ENCODE measurements at places on chromosomes 6 and 20.

DNA sequence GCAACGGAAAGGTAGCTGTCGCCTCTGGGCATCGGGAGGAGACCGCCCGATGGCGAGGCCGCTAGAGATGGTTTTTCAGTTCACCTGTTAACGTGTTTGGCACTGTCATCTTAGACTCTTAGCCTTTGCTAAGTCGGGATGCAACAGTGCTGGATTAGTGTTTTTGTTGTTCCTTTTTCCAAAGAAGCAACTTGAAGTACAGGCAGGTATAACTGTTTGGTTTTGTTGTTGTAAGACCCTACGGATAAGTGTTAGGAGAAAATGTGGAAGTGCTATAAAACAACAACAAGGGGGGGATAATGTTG is 723 bp downstream of the MANEA start:
- peak; percentile 36 for DNase-seq

DNA sequence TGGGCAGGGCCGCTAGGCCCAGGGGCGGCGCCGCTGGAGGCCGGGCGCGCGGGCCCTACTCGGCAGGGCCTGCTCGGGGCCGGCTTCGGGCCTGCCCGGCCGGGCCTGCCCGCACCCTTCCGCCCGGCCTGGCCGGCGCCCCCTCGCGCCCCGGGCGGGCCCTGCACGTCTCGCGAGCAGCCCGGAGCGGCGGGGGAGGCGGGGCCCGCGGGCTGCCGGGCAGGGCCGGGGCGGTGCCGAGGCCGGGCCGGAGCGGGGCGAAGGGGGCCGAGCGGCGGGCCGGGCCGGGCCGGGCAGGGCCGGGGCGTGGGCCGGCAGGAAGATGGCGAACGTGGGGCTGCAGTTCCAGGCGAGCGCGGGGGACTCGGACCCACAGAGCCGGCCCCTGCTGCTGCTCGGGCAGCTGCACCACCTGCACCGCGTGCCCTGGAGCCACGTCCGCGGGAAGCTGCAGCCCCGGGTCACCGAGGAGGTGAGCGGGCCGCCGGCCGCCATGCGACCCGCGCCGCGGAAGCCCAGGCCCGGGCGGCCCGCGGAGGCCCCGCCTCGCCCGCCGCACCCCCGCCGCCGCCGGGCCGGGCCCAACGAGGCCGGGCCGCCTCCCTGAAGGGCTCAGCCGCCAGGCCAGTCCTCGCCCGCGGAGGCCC is at the start of gene NPEPL1:
TSS of gene NPEPL1 (plus strand) at position 222 of the 647 bp plus-strand sequence. CDS start at position 323, 101 bp downstream.
- peak; percentile 87 for DNase-seq

GRCh38 chr20:11137688-11138087 is 463.9 kb upstream of the JAG1 start:
- DNase-seq: no peak

DNA sequence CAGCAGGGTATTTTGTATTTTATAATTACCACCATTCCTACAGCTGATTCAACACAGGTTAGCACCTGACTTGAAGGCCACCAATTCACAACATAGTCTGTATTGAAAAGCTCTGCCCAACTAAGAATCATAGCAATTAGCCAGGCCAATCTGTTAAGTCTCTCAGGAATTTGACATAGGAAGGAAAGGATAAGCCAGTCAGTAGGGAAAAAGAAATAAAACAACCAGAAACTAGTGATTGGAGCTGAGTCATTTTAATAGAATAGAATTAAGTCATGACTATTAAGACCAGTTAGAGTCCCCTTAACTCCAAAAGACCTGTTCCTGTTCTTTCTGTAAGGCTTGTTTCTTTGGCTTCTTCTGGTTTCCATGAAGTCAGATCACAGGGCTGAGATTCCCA is 8.1 kb downstream of the RANBP9 start:
- no peak for DNase-seq

GRCh38 chr6:12078014-12078413 is 65.9 kb downstream of the HIVEP1 start:
- no peak for DNase-seq

- peak; percentile 96 for DNase-seq
These were observed at the start of gene IER3 for GRCh38 chr6:30744054-30744805. TSS of gene IER3 (minus strand) at chr6:30744547. CDS start at chr6:30744518, 29 bp downstream.

DNA sequence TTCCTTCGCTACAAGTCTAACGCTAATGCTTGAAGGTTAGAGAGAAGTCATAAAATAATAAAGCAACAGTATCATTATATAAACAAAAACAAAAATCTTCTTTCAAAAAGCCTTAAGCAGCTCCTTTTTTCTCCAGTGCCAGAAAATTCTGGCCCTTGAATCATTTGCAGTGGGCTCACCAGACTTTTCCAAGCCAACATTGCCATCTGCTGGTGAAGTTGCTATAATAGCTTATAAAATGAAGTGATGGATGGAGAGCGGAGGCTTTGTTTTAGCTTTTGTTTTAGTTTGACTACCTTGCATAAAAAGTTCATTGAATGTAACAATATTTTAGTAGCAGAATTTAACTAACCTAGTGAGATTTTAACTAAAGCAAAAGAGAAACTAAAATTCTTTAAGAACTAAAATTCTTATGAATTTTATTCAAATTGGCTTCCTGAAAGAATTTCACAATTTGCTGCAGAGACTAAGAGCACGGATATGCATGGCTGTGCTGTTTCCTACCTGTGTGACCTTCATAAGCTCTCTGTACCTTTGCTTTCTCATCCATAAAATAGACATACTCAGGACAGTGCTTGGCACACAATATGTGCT is 44.8 kb upstream of the SLC2A12 start:
- peak; percentile 78 for DNase-seq

DNA sequence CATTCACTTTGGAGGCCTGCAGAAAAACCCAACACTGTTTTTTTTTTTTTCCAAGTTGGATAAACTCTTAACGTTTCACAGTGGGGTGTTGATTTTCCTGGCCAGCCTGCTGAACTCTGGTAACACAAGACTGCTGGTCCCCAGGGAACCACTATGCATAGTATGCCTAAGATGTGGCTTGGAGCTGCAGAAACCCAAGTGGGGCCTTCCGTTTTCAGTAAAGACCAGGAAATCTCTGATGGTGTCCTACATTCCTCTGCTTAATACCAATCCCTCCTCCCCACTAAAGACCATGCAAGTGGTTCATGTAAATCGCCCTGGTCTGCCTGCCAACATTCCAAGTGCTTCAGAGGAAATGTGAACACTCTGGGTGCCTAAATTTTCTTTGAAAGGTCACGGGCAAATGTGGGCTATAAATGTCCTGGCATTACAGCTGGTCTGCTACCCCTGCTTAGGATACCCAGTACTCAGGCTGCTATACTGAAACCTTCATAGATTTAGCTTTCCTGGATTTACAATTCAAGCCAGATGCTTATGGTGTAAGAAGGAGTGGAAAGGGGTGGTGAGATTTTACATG is 615.4 kb downstream of the MAFB start:
- DNase-seq: no peak

DNA sequence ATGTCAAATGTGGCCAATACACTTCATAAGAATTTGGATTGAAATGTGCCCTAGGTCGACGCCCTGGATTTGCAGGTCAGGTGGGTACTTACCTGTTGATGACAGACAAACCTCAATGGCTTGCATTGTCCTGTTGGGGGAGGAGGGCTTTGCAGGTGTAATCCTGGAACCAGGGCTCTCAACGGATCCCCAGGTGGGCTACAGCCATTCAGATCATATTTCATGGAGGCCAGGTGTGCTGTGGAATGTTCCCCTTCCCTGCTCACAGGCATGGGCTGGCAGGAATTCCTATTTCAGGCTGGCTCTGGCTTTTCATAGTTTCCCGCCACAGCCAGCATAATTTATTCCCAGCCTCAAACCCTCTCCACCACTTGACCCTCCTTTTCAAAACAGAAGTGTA is 254.7 kb downstream of the SMOC2 start:
- DNase-seq: no peak

- DNase-seq: no peak
These were observed 64.4 kb downstream of the TRERF1 start for GRCh38 chr6:42387336-42387735.

DNA sequence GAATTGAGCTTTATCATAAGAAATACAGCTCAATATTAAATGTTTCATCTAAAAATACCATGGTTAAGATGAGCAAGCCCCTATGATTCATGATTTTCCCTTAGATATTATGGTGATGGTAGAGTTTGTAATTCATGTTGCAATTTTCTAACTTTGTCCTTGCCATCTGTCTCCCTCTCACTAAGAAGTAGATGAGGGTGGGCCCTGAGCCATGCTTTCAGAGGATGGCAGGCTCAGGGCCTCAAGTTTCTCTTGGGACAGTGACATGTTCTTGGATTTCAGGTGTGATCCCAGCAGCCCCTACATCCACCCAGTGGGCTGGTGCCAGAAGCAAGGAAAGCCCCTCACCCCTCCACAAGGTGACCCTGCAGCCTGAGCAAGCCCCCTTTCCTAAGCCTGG is 25.6 kb downstream of the L3MBTL1 start:
- peak; percentile 64 for DNase-seq

GRCh38 chr6:52144196-52145076 is 41.7 kb upstream of the IL17A start:
- DNase-seq: no peak

GRCh38 chr6:16420715-16421461 is 182.5 kb downstream of the GMPR start:
- DNase-seq: peak; percentile 49

GRCh38 chr6:79640146-79641111 is 9.3 kb downstream of the SH3BGRL2 start:
- no peak for DNase-seq

GRCh38 chr6:39213195-39213920 is 15.9 kb downstream of the KCNK5 start:
- DNase-seq: no peak

GRCh38 chr6:112594886-112595594 is 247.9 kb downstream of the RFPL4B start:
- DNase-seq: no peak

- DNase-seq: peak; percentile 51
These were observed 107.3 kb downstream of the CEP57L1 start for GRCh38 chr6:109202409-109203264.

DNA sequence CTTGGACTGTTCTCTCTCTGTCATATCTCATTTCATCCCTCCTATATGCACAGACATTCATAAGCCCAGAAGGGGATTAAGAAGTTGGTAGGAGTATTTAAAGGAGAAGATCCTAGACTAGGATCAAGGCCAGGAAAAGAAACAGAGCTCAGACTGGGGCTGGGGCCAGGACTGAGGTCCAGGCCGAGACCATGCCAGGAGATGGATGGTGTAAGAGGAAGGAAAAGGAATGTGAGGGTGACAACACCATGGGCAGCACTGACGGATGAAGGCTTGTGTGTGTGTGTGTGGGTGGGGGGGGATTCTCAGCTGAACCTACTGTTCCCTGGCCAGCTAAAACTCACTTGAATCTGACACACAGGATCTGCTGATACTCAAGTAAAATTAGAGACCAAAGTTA is 182.1 kb downstream of the KIF6 start:
- DNase-seq: no peak

DNA sequence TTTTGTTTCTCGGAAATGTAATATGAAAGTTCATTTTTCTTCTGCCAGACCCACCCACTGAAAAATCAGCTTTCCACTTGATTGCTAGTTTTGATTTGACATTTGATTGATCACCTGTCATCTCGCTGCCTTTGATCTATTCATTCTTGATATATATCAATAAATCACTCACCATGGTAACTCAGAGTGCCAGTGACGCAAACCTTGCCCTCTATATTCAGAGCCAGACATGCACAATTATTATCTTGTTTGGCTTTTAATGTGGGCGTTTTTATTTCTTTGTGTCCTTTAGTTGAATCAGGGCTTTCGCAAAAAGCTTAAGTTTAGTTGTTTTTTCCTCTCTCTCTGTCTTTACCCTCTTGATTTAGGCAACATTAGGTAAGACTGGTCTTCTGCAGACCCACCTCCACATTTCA is 2.0 kb downstream of the TSHZ2 start:
- no peak for DNase-seq

DNA sequence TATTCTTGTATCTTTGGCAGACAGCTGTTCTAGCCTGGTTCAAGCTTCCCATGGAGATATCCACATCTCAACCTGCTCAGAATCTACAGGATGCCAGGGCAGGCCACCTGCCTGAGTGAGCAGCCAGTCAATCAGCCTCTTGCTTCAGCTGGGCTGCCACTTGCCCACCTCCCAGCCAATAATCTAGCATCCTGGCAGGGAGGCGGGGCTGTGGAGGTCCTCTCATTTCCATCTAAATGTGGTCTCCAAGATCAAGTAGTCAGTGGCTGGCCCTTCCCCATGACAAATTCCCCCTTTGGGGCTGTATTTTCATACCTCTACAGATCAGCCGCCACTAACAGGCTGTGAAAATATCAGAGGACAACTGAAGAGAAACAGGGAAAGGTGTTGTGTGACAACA is 33.0 kb upstream of the SPDEF start:
- no peak for DNase-seq

DNA sequence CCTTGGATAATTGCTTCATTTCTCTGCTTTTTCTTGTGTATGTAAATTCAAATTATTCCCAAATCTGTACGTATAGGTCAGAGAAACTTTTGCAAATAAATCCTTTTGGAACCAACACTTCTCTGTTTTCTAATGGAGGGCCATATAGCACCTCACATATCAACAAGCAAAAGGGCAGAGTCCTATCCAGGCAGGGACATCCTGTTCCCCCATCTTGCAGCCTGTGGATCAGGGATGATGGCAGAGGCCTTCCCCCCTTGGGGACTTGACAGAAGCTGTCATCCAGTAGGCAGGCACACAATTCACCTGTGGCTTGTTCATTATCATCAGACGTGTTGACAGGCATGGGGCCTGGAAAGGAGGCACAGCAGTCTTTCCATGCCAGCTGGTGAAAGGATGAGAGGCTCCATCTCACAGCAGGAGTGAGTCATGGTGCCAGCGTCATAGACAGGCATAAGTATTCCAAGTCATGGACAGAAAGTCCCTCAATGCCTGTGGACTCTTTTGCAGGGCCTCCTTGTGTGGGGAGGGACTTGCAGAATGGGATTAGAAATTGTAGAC is 31.8 kb upstream of the PLEKHG1 start:
- no peak for DNase-seq

DNA sequence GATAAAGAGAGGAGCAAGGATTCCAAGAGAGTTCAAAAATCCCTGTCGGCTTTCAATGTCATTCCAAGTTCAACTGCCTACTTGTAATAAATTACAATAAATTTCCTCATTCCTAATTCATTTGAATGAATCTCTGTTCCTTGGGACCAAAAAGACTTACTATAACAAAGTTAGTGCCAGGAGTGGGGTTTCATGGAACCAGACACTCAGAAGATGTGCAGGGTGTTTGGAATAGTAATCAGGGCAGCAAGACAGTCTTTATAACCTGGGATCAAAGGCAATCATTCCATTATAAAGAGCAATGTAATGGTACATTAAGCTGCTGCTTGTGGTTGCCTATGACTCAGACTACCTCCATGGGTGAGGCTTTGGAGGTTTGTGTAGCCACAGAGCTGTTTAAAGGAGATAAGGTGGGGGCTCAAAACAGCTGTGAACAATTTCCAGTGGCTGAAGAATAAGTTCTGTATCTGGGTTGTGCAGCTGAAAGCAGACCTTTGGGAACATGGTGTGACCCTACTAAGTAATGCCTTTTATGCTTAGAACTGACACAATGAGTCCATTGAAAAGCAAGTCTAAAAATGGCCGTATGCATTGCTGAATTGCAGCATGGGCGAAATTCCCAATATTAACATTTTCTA is 159.9 kb downstream of the LINC00237 start:
- DNase-seq: no peak

- peak; percentile 37 for DNase-seq
These were observed 46.3 kb downstream of the EZR start for GRCh38 chr6:158772851-158773371.
